Activated CD8-positive, alpha-beta memory T cell treated with anti-CD3 and anti-CD28 coated beads for 1 hour (primary cell): ENCODE measurements at places on chromosomes 6 and 20.

DNA sequence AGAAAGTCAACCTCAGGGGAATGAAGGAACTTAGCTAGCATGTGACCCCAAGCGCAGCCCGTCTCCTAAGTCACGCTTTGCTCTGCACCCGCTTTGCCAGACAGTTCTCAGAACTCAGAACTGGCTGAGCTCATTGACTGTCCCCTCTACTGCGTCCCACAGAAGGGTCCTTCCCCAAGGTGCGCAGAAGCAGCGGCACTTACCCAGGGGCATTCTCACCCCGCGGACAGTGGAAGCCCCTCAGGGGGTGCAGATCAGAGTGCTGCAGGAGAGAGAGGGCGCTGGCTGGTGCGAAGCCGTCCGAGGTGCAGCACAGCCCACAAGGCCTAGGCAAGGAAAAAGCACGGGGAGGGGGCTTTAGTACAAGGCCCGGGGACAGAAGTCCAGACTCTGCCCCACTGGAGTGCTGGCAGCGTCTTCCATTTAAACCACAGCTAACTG is 807 bp downstream of the SNHG17 start:
- no peak for DNase-seq

DNA sequence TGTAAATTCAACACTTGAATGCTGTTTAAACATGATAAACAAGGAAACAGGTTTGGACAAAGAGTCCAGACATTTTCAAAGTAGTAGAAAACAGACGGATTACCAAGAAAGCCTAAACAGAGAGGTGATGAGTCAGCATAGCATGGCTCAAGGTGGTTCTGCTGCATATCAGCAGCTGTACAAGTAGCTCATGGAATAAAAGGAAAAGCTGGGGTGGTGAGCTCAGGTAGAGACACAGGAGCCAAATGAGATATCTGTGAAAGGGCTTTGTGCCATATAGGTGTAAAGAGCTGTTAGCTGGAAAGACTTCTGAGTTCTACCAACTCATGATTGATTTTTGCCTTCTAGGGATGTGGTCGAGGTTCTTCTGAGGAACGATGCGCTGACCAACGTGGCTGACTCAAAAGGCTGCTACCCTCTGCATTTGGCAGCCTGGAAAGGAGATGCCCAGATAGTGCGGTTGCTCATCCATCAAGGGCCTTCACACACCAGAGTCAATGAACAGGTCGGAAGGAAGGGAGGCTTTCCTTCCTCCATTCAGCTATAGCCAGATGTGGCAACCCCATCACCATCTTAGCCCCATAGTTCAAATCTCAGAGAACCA is 80.7 kb downstream of the ANKS1A start:
- no peak for DNase-seq

DNA sequence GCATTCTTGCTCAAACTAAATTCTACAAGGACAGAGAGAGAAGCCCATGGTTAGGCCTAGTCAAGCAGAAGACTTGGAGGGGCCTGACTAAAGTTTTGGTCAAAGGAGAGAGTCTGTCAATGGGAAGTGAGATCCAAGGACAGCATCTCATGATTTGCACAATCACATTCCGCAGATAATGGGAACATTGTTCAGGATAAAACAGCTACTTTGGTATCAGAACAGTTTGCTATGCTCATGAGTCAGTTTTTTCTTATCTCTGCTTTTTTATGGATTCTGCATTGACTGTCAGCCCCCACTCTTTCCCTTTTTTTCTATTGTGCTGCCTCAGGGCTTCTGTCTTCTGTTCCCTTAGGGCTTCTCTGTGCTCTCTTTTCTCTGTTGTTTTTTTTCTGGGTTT is 28.6 kb downstream of the AKAP7 start:
- DNase-seq = no peak

GRCh38 chr6:12593771-12594529 is 122.6 kb upstream of the PHACTR1 start:
- DNase-seq = no peak

- DNase-seq = no peak
These were observed 79.0 kb downstream of the MRPL14 start for GRCh38 chr6:44048277-44048676.

DNA sequence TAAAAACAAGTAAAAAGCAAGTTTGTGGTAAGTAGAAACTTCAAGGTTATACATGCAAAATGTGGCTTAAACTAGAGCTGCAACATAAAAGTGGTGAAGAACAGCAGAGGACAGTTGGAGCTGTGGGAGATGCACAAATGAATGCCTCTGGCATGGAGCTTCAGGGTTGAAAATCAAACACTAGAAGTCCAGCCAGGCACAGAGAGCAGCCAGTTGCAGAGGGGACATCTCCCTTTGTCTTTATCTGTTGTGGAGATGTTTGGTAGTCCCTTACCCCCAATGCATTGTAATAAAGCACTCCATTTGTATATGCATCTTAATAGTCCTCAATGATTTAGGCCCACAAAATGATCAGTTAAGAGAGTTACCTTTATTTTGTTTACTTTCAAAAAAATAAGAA is 73.1 kb upstream of the C20orf144 start:
- DNase-seq = no peak

DNA sequence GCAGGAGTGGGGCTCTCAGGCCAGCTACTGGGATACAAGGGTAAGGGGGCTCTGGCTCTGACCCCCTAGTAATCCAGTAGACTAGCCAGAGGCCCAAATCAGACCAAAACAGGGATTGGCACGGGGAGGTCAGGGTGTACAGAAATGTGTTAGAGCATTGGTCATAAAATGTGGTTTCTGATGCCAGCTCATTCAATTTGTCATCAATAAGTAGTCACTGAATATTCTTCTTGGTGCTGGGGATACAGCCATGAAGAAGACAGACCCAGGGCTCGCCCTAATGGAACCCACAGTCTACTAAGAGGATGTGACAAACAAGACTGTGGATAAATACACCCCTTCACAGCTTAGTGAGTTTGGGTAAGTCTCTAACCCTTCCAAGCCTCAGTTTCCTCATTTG is 11.1 kb downstream of the MAP1LC3A start:
- DNase-seq = no peak

- no peak for DNase-seq
These were observed 2.7 kb downstream of the DLL1 start for GRCh38 chr6:170288091-170288631.

DNA sequence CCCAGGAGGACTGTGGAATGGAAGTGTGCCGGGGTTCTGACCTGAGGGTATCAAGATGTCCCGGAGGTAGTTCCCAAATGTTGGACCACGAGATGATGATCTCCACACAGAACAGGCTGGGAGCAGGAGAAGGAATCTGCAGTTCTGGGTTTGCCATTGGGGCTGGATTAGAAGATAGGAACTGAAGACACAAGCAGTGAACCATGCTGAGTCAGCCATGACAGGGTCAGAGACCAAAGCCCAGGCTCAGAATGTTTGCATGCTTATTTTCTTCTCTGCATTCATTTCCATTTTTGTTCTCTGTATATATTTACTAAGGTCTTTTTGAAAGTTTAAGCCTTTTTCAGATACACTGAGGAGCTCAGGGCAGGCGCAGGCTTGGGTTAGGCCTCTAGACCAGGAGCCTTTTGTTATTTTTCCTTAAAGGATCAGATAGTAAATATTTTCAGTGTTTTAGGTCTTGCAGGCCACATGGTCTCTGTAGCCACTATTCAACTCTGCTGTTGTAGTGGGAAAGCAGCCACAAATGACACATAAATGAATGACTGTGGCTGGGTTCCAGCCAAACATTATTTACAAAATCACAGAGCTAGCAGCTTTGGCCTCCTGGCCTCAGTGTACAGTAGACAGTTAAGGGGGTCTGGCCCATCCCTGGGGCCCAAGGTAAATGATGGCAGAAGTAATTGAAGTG is 28.5 kb downstream of the SLC35D3 start:
- no peak for DNase-seq

DNA sequence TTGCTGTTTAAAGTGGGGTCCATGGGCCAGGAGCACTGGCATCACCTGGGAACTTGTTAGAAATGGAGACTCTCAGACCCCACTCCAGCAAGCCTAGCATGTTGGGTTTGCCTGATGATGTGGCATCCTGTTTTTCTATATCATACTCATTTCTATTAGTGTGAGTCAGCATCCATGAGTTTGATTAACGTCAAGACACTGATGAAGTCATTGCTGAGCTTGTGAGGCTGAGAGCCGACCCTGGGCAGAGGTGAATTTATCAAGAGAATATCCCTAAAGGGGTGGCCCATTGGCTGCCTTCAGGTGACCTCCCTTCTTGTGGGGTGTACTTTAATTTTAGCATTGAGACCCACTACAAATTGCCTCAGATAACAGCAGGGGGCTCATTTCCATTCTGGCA is 43.4 kb upstream of the RNF144B start:
- DNase-seq = no peak

DNA sequence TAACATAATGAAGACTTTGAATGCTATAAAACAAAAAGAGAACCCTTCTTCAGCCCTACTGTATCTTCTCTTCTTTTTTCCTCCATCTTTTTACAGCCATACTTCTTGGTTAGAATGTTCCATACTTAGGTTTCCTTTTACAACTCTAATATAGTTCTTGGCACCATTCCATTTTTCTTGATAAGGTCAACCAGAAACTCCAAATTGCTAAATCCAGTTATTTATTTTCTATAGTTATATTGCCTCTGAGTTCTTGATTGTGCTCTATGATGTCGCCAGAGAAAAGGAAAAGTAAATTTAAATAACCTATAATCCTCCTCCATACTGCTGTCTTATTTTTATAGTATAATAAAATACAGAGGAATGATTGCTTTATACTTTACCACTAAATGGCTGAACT is 26.7 kb upstream of the COL10A1 start:
- DNase-seq = no peak

DNA sequence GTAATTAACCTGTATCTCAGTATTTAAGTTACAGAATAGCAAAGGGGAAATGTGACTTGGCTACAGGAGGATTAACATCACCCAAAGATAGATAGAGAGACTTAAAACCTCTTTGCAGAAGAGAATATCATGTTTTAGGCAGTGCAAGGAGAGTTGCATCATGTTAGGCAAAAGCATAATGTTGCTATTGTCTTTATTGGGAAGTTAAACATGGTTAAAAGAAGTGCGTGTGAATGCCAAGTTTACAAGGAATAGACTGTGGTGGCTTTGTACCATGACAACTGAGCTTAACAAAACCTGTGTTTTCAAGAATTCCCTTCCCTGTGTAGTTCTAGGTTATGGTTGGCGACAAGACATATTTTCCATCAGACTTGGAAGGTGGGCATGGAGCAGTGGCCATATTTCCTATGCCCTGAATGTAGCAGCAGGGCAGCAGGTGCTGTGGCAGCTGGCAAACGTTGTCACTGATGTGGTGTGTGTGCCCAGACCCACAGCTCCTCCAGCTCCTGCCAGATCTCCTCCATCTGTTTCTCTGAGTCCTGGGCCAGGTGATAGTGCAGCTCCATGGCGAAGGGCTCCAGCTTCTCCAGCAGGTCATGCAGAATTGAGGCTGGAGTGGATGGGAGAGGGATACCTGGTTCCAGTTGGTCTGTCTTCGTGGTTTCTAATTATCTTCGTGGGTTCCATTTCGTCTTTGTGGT is 163.3 kb downstream of the QRSL1 start:
- DNase-seq = no peak

DNA sequence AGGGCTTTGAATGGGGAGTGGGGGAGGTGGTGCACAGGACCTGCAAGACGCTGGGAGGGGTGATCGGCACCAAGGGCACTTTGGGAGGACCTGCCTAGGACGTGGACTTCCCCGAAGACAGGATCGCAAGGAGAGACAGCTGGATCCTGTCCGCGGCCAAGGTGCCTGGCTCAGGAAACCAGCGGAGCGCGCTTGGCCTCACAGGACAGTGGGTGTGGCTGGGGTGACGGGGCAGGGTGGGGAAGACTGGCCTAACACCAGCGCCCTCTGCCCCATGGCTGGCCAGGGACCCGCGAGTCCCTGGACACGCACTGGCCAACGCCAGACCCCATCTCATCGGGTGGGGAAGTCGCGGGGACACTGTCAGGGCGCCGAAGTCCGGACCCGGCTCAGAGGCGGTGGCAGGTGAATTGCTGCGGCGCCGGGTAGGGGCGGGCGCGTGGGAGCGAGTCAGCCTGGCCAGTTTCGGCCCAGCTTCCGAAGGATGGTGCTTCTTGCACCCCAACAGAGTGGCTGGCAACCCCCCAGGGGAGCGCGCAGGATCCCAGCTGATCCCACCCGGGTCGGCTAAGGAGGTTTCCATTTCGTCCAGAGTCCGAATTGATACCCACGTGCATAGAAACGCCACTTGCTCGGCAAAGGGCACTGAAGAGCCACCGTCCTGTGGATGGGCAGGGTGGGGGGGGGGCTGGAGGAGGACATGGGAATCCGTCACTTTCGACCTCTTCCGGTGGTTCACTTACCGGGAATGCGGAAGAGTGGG is 785 bp upstream of the THBD start:
- DNase-seq = no peak

DNA sequence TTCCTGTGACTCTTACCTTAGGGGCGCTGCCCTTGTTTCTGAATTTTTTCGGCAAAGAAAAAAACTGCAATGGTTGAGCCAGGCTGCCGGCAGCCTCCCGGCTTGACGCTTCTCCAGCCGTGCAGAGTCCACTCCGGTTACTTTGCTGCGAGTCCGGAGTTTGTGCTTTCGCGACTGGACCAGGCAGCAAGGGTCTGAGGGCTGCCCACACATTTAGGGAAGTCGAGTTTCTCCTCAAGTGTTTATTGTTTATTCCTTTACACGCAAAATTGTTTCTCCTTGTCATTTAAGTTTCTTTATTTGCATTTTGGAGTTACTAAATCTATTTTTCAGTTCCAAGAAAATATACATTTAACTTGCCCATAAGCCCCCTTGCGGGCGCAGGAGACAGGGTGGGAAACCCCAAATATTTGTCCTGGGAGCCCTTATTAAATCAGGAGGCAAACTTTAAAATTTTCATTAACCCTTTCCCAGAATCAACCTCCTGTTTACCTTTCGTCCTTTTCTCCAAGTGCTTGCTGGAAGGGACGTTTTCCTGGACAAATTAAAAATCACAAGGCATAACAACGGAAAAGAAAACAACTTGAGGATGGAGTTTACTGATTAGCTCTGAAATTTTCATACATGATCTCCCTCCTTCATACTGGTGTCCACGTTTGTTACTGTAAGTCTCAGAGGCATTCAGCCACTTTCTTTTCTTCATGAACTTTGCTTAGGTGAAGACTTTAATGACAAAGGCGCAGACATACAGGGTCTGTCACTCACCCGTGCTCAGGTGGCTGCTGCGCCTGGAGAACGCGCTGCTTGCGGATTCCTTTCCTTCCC is 1.7 kb upstream of the PDE10A start:
- DNase-seq = no peak

- DNase-seq = no peak
These were observed 154.1 kb upstream of the MMS22L start for GRCh38 chr6:97437087-97437486.

- DNase-seq = no peak
These were observed 66.3 kb upstream of the FOXO3 start for GRCh38 chr6:108494434-108494833.
